ENCODE measurements at places on chromosomes 16 and 17.

DNA sequence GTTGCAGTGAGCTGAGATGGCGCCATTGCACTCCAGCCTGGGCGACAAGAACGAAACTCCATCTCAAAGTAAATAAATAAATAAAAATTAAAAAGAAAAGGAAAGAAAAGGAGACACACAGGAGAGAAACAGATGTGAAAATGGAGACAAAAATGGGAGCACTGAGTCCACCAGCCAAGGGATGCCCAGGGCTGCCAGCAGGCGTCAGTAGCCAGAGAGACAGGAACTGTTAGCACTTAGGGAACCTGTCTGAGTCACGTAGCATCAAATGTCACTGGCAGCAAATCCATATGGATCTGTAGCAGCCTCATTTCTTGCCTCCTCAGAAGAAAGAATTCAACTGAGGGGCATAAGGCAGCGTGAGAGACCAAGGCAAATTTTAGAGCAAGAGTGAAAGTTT is 79.7 kb downstream of the CYLD start:
- no peak for DNase-seq

DNA sequence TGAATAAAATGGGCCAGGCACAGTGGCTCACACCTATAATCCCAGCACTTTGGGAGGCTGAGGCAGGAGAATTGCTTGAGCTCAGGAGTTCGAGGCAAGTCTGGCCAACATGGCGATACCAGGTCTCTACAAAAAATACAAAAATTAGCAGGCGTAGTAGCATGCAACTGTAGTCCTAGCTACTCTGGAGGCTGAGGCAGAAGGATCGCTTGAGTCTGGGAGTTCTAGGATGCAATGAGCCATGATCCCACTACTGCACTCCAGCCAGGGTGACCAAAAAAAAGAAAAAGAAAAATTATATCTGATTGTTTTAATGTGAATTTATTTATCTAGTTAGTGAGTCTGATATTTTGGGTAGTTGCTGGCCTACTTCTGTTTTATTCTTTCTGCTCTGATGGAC is 7.0 kb downstream of the IL34 start:
- DNase-seq, result no peak

GRCh38 chr17:81655378-81656117 is 794 bp downstream of the PDE6G start:
- no peak for DNase-seq

DNA sequence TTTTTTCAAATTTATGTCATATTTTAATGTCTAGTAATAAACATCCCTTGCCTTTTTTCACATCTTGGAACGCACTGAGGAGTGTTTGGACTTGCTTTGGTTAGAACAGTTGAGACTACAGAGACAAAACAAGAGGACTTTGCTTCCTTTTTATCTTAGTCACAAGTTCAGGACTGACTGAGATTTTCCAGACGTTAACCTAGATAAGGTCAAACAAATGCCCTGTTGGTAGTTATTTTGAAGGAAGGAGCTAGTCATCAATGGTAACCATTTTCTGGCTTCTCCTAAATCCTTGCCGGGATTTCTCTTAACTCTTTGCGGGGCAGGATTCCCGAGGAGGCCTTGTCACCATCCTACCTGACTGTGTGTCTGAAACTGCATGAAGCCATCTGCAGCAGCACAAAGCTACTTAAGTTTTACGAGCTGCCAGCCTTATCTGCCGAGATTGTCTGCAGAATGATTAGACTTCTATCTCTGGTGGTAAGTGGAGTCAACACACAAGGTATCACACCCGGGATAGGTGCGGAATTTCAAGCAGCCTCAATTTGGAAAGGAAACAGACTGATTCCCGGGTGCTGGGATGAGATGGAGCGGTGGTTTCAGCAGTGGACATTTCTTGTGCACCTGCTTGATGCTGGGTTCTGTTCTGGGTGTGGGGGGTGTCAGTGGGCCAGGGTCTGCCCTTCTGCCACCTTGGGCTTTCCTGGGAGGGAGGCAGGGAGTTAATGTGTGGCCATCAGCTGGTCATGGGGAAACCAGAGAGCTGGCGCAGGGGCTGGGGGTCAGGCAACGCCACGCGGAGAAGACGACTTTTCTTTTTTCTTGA is 48.3 kb downstream of the RNF213 start:
- DNase-seq, result no peak

GRCh38 chr16:77359065-77359502 is 75.8 kb downstream of the ADAMTS18 start:
- no peak for DNase-seq

All from activated CD8-positive, alpha-beta memory T cell treated with anti-CD3 and anti-CD28 coated beads for 48 hours (primary cell).